ENCODE measurements at places on chromosomes 6 and 20.

DNA sequence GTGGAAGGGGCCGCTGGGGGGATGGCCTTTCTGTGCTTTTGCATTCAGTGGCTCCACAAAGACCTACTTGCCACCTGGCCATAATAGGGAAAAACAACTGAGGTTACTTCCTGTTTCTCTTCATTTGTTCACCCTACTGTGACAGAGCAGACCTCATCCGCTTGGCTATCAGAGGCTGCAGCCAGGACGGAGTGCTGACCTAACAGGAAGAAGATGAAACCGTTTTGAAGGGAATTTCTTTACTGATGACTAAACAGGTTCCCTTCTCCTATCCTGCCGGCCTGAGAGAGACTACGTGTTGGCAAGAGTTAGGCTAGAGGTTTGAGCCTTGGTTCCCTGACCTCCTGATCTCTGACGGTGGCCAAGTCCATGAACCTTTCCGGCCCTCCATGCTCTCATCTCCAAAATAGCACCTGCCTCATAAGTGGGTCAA lies 21.3 kb downstream of the PRR18 start:
- DNase-seq, result no peak

DNA sequence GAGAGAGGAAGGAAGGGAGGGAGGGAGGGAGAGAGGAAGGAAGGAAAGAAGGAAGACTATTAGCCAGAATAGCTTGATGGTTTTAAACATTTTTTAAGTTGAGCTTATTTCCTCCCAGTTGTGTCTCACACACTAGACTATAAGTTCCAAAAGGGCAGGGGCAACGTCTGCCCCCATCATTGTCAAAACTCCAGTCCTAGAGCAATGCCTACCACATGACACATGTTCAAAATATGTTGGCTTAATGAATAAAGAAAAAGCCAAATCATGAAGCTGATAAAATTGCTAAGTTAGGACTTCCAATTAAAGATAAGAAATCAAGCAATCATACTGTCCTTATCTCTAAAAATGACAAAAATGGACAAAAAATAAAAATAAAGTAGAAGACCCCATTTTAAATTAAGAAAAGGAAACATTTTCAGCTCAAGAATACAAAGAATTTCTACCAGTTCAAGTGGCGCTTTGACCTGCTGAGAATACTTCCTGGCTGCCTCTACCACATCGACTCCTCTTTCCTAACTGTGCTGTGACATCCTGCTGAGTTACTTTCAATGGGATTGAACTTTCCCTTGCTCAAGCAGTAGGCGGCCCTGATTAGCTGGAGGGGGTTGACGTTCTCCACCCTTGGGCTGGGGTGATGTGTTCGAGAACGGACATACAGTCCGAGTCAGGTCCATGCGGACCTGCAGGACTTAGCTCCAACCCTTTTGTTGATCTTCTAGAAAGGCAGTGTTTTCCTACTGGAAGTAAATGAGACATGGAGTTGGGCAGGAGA lies 283.9 kb upstream of the FOXQ1 start:
- no peak for DNase-seq

DNA sequence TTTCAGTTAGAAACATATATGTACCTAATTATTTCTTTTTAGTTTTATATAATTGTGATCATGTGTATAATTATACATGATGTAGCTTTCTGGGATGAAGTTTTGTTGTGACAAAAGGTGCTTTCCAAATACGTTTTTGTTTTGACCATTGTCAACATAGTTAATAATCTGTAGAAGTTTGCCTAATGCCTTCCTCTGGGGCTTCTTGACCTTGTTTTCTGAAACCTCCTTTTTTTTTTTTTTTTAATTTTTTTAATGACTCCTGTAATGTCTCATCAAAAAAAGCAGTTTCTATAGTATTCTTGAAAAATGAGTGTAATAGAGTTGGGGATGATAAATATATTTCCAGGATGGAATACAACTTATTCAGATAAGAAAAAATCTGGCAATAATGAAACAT lies 434.7 kb upstream of the SOX4 start:
- no peak for DNase-seq

DNA sequence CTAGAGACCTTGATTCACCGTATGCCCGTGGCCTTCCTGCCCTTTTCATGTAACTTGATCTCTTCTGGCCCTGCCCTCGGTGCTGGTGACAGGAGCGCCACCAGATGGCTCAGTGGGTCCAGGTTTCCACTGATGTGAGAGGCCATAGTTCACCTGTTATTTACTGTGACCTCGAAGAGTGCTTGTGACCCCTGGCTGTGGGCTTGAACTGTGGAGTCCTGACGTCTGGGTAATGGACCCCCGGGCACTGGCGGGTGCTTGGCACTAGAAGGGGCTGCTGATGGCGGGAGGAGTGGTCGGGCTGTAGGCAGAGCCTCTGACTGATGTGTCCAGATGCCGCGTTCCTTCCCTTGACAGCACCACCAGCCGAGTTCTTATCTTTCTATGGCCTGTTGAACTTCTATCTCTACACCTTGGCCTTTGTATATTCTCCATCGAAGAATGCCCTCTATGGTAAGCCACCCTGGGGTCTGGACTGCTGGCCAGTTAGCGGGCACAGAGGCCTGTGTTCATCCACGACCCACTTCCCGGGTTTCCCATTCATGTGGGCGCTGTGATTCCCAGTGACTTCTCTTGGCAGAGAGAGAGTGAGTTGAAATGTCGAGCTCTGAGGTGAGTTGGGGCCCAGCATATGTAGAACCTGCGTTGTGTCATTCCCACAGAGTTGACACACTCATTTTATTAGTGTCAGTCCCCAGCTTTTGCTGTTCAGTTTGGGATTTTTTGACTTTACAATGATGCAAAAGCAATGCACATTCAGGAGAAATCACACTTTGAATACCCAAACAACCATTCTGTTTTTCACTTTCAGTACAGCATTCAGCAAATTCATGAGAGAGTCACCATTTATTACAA lies 14.9 kb downstream of the DYNLT1 start:
- DNase-seq, result peak; percentile 55

GRCh38 chr6:157518397-157519250 lies 137.6 kb downstream of the ZDHHC14 start:
- DNase-seq, result no peak

GRCh38 chr6:33217681-33218080 lies 9.4 kb downstream of the RING1 start:
- no peak for DNase-seq

DNA sequence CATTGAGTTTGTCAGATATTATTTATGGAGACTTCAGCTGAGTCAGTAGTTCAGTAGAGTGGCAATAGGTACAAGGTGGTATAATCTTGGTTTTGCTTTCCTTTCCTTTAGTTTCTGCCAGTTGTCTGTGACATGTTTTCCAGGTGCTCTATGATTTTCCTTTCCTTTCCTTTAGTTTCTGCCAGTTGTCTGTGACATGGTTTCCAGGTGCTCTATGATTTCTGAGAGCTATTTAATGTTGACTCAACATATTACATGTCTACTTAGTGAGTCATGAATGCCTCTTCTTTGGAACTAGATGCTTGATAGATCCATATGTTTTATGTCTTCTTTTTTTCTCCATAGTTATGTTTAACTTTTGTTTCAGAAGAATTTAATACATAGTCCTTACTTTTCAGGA lies 186.4 kb upstream of the DEFB112 start:
- DNase-seq, result no peak

DNA sequence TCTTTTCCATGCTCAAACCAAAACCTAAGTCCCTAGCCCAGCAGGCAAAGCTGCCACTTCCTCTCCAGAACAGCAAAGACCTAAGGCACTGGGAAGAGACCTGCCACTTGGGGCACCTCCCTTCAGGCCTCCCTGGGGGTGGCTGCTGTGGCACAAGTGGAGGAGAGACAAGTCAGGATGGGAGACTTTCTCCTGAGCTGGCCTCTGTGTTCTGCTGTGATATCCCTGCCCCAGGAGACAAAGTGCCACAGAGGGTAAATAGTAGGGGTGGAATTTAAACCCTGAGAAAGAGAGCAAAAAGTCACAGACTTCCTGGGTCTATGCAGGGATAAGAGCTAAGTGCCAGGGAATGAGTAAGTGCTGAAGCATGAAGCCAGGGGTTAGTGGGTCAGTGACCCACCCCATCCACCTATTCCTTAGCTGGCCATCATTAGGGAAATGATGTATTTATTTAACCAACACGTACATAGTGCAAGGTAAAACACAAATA lies 84.2 kb downstream of the MRPL14 start:
- DNase-seq, result no peak

DNA sequence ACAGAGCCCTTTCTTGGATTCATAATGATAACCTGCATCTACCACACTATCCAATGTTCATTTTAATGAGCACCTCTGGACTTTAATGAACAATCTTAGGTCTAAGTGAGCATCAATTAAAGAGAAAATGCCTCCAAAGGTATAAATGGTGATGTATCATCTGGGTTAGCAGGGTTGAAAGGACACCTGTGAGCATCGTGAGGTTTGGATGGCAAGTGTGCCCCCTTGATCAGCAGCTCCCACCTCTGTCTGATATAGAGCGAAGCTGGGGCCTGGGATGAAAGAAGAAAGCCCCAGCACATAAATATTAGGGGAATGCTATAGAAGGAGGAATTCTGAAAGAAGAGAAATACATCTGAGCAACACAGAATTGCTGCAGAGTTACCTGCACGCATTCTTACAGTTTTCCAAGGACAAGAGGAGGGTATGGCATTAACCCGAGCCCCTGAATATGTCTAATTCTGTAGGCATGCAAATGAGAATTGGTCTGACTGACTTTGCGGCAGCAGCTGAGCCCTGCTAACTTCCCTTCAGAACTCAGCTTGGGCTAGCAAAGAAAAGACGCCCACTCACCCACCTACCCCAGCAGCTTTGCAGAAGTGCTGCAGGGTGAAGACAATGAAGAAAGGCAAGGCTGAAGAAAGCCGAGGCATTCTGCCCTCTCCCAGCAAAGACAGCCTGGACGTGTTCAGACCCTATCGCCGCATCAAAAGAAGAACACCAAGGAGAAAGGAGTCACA lies 136.2 kb downstream of the GMPR start:
- DNase-seq, result no peak

- DNase-seq, result no peak
Measured at GRCh38 chr6:119210596-119210995, 132.1 kb upstream of the FAM184A start.

DNA sequence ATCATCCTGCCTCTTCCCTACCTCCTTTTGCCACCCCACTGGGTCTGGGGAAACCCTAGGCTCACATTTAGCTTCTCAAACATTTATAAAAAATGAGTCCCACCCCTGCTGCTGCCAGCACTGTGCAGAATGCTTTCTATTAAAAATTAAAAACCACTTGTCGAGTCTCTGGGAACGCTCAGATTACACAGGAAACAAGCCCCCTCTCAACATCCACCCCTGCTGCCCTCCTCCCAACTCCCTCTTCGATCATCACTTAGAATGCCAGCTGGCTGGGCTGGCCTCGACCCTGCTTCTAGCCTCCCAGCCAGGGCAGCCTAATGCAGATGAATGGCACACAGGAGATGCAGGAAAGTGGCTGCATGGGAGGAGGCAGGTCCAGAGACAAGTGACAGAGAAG lies 75.8 kb downstream of the CDH22 start:
- DNase-seq, result no peak

DNA sequence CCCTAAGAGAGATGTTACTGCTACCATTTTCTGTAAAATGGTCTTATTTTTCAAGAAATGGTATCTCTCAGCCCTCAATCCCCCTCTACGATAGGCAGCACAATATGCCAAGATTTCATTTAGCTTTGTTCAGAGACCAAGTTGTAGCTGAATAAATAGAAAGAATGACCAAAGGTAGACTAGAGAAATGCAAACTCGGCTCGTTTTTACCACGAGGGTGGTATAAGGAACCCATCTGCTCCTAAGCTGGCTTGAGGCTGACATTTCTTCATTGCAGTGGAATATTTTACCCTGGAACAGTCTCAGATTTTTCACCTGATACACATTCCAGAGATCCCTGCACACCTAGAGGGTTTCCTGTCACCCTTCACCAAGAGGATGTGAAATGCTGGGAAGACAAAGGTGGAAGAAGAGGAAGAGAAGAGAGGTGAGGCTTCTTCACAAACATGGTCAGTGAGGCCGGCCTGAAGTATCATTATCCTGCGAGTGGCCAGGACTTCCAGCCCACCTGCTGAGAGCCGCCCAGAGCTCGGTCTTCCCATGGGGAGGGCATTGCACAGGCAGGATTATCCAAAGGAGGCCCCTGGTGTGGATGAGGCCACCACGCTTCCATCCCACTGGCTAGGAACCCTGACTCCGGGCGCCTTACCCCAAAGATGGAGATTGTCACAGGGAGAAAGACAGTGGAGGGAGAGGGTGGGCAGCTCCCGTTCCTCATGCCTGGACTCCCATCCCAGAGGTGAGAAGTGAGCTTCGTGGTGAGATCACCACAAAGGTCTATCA lies 57.1 kb upstream of the AFDN start:
- no peak for DNase-seq

- DNase-seq, result peak; percentile 10
Measured at GRCh38 chr6:90186637-90187371, 109.8 kb downstream of the BACH2 start.

- DNase-seq, result no peak
Measured at GRCh38 chr20:34220561-34220960, 20.7 kb upstream of the ASIP start.

DNA sequence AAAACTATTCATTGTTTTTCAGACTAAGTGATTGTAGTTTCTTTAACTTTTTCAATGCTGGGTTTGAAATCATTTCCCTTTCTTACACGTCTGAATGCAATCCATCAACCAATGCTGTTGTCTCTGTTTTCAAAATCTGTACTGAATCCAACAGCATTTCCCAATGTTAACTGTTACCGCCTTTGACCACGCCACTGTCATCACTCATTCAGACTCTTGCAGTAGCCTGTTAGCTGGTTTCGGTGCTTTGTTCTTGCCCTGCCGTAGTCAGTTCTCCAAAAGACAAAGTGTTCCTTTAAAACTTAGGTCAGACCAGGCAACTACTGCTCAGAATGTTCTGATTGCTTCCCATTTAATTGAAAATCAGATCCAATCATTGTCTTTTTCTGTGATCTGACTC lies 131.3 kb downstream of the PLCB4 start:
- no peak for DNase-seq

DNA sequence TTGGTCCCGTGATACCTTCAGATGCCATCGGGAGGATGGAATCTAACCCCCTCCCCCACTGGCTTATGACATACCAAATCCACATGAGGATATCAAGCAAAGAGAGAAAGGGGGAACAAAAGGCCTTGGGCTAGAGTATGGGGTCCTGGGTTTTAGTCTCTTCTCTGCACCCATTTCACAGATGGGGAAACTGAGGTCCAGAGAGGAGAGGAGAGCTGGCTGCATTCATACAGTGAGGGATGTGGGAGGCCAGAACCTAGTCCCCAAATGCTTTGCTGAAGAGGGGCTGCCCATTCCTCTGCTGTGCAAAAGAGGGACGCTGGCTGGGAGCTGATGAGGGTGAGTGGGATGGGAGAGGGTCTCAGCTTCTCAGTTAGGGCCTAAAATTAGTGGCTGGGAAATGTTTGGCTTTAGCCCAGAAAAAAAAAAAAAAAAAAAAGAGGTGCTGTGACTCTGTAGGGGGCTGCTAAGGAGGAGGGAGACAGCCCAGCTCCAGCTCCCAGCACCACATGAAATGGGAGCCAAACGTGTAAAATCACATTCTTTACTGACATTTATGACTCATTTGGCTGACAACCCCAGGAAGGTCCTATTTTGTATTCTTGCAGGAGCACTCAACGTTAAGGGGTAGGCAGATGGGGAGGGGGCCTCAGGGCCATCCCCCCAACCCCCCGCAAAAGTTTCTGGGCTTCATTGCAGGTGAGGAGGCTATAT lies 11.9 kb downstream of the XKR7 start:
- DNase-seq, result no peak

- no peak for DNase-seq
Measured at GRCh38 chr20:25205277-25206062, 10.0 kb downstream of the ENTPD6 start.

- DNase-seq, result no peak
Measured at GRCh38 chr6:8066108-8066507, 1.9 kb upstream of the BLOC1S5 start.
